Fibroblast of skin of left quadriceps (primary cell): ENCODE measurements at places on chromosomes 2 and 18.

- no peak for DNase-seq
Observed at GRCh38 chr18:72738136-72738535, 129.7 kb downstream of the NETO1 start.

- no peak for DNase-seq
Observed at GRCh38 chr2:43792653-43793052, 18.8 kb downstream of the DYNC2LI1 start.

DNA sequence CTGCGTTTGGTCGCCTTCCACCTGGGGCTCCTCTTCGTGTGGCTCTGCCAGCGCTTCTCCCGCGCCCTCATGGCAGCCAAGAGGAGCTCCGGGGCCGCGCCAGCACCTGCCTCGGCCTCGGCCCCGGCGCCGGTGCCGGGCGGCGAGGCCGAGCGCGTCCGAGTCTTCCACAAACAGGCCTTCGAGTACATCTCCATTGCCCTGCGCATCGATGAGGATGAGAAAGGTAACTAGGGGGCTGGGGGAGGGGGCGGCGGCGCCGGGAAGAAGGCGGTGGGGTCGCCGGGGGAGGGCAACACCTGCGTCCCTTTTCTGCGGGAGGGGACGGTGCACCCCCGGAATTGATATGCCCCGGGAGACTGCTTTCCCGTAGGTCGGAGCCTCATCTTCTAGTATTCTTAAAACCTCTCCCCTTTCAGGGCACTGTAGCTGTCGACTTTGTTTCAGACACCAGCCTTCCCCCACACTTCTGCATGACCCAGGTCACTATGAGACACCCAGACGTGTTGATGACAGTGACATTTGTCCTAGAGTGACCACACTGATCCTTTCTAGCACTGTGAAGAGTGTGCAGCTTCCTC, 755 bp downstream of the SPAST start:
- no peak for DNase-seq

DNA sequence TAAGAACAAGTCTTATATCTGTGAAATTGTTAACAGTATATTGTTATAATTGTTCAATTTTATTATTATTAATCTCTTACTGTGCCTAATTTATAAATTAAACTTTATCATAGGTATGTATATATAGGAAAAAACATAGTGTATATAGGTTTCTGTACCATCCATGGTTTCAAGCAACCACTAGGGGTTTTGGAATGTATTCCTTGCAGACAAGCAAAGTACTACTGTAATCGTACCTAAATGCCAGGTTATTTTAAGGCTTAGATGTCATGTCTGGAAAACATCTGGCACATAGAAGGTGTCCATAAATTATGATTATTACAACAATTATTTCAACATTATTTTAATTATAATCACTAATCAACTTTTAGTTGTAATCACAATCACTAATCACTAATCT, 8.4 kb downstream of the ITSN2 start:
- no peak for DNase-seq

GRCh38 chr18:55161916-55162315, 202.7 kb upstream of the CCDC68 start:
- DNase-seq: no peak

DNA sequence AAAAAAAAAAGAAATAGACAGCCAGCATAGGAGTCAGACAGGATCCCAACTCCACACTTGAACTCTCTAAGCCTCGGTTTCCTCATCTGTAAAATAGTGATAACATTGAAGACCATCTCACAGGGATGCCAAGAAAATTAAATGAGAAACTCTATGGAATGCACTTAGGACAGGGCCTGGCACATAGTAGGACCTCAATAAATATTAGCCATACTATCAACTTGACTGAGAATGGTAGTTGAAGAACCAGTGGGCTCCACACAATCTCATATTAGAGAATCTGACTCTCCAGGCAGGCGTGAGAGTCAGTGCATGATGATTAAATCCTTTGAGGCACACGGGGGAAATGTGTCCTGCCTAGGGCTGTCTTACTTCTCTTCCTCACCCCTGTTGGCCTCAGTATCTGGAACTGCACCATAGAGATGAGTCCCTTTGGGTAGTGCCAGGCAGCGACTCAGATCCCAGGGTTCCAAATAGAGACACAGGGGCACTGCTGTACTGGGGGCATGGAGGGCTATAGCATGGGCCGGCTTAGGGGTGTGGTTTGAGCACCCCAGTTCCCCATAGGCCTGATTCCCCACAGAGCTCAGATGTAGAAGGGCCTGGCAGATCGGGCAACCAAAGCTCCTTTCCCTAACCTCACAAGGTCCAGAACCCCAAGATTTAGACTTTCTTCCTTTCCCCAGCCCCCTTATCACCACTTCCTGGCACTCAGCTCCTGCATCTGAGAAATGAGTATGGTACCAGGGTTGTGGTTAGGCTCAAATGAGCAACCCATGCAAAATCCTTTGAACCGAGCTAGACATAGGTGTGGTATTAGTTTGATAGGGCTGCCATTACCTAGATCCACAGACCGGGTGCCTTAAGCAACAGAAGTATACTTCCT, 51.3 kb upstream of the CAB39 start:
- DNase-seq: no peak

DNA sequence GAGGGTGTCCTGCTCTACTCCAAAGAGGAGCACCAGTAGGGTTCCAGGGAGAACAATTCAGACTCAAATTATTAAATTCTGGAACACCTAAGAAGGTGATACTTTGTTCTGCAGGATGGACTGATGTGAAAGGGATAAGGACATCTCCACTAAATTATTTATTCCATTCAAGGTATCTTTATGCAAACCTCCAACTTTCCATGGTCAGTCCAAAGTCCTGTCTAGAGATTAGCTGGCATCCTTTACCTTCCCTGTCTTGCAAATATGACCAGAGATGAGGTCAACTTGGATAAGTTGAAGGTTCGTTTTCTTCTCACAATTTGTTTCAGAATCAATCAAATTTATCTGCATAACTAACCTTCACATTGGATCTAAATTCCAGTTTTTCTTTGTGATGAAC, 8.7 kb upstream of the ZBTB14 start:
- no peak for DNase-seq

DNA sequence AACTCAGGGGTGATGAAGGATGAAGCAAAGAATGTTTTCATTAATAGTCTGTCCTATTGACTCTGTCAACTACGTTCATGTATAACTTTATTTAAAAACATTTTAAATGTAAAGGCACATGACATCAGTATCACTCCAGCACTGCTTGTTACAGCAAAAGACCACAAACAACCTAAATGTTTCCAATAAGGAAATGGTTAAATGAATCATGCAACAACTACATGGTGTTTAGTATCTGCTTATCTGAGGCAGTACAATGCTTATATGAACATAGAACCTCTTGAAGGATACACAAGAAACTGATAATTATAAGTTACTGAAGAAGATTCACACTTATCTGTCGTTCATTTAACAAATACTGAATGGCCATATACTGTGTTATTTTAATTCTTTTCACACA, 8.4 kb downstream of the BARD1 start:
- no peak for DNase-seq

DNA sequence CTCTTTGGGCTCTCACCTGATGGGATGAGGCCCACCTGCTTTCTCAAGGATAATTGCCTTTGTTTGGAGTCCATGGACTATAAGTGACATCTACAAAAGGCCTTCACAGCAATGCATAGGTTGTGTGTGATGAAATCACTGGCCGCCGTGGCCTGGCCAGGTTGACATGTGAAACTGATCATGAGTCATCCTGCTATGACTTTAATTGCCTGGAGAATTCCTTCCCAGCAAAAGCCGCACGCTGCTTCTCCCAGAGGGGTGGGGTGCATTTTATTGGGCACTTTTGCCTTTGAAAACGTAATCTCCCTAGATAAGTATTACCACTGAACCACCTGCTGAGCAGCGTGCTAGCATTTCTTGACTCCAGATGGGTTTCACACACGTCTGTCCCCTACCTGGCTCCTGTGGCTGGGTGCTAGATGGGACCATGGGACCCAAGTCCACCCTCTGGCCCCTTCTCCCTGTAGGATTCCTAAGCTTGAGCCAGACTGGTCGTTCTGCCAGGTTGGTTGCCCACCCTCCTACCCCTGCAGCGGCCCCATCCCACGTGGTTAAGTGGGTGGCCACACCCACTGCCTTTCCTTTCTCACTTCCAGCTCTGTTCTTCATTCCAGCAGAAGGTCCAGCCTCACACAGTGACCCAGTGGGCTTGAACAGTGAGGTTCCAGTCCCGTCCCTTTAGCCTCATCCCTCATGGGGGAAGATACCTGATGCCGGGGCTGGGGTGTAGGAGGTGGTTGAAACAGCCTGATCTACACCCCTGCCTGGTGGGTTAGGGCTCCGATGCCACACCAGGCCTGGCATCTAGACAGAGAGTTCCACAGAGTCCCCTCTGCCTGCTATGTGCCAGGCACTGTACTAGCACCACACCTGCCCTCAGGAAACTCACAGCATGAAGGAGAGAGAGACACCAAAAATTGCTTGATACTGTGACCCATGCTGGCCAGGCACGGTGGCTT, 89.6 kb downstream of the GBX2 start:
- DNase-seq: peak; percentile 49

DNA sequence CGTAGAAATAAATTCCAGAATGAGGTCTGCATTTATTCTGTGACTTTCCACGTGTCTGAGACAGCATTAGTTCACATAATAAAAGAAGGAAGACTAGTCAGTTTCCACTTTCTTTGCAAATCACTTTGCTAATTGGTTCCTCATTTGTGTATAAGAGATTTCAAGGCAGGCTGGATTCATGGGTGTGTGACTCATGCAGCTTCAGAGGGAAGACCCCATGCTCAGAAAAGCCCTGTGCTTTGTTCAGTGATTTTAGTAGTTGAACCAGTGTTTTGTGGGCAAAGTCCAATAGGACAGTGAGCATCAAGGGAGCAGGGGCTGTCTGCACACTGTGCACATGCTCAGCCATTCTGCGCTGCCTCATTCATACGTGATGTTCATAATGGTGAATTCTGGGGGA, 297.8 kb downstream of the DLGAP1 start:
- no peak for DNase-seq
